NCI-H1436 treated with DMSO at 0.1 percent for 48 hours (cell line): ENCODE measurements at places on chromosomes 16 and 17.
A peak's percentile ranks its signal among the peaks of the same experiment; 100 is the strongest.

DNA sequence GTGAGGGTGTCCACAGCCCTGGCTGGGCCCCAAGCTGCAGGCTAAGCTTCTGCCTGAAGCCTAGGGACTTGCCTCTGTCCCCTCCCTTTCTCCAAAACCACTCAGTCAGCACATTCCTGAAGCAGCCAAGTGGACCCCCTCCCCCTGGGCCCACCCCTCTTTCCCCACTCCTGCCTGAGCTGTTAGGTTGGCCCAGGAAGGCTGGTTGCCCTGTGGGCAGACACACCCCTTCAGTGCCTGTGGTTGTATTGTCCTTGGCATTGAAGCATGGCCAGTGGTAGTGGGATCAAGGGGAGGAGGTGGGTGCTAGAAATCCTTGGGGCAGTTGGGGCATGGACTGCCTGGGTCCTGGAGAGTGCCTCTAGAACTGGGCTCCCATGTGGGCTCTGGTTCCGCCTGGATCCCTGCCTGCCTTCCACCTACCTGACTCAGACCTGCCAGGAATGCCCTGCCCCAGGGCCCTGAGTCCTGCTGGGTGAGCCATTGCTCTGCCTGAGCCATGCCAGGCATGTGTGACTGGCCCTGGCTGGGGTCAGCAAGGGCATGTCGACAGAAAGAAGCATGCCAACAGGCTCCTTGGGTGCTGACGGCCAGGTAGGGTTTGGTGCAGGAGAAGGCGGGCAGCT lies 2.1 kb downstream of the TRAF4 start:
- no peak for DNase-seq

DNA sequence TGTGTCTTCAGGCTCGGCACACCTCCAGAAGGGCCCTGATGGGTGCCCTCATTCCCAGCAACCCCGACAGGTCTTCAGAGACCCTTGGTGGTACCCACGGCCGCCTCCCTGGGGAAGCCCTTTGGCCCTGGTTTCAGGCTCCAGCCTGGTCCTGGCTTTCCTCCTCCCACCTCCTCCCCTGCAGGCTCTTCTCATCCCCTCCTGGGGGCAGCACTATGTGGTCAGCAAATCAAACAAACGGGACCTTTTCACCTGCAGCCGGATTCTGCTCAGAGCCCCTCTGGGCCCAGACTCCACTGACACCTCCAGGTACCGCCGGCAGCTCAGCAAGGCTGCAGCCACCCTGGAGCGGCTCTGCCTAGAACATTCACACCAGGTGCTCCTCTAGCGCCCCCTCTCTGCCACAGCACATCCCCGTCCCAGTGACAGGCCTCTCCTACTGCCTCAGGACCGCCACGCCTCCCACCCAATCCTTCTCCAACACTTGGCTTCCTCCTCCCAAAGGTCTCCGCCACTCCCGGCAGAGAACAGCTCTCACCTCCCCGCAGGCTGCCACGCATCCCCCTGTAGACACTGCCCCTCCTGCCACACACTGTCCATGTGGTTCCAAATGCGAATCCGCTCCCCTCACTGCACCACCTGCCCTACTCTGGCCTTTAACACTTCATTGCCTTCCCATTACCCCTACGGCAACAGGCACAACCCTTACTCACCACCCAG lies 12.0 kb downstream of the CORO7 start:
- DNase-seq: no peak

- no peak for DNase-seq
Observed at GRCh38 chr16:57992084-57992483, 8.4 kb downstream of the ZNF319 start.

DNA sequence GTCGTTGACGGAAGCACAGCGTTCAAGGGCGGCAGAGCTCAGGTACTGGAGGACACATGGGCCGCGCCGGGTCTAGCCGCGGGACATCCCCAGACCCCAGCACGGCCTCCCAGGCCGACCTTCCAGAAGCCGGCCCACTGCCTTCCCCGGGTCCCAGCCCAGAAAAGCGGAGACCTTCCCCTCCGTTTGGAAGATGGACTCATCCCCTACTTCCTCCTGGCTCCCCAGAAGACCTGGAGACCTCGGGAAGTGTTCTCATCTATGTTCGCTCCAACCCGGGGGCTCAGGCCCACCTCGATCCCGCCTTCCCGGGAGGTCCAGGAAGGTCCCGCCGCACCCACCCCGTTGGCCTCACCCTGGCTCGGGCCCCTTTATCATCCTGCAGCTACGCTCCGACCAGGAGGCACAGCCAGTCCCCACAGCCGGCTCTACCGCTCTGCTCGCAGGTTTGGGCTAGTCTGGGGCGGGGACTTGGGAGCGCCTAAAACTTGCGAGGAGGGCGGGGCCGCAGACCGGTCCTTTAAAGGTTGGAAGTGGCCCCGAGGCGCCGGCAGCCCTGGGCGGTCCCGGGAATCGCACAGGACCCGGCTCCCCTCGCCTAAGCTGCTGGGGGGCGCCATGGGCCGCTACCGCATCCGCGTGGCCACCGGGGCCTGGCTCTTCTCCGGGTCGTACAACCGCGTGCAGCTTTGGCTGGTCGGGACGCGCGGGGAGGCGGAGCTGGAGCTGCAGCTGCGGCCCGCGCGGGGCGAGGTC lies at the start of gene ALOX12:
Gene ALOX12, plus strand, starts transcription at position 550 of the 756 bp plus-strand sequence. Its CDS starts 69 bp downstream, at position 619.
- DNase-seq: no peak

- no peak for DNase-seq
Observed at GRCh38 chr16:67529582-67530012, 968 bp downstream of the RIPOR1 start.

DNA sequence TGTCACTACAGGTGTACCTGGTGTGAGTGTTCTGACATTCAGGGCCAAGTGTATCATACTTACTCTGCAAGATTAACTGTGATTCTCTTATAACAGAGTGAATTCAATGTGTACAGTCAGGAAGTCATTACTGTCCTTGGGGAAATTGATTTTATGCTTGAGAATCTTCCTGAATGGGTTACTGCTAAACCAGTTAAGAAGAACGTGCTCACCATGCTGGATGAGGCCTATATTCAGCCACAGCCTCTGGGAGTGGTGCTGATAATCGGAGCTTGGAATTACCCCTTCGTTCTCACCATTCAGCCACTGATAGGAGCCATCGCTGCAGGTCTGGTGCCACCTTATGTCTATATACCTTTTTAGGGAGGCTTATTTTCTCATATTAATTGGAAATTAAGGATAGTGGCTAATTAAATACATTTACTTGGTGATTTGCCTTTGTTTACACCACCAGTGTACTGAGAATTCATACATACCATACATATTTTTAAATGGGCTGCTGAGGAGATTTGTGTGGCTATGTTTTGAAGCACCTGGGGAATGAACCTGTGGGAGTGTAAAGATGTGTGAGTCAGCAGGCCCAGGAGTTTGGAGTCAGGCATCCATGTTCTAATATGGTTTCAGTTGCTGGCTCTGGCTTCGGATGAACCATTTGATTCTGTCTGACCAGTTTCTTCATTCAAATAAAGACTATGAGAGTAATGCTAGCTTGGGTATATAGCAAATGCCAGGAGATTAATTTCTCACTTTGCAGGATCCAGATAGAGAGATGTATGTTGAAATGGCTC lies 3.1 kb downstream of the ALDH3A2 start:
- DNase-seq: no peak

GRCh38 chr16:87780385-87780989 lies 14.7 kb upstream of the KLHDC4 start:
- DNase-seq: peak; percentile 48

DNA sequence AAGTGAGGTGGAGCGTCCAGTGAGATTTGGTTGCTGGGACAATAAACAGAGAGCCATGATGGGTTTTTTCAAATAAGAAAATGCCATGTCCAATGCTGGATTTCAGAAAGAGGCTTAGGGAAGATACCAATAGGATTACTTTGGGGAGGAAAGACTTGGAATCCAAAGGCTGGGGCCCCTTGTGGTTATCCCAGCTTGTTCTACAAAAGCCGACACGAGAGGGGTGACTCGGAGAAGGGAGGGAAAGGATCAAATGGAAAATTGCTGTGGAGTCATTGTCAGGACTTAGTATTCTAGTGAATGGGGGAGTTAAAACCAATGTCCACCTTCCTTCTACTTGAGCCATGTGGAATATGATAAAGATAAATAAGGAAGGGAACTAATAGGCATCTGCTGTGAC lies 305.5 kb downstream of the SOX9 start:
- DNase-seq: no peak

- DNase-seq: no peak
Observed at GRCh38 chr17:199806-200545, 18.5 kb upstream of the DOC2B start.

DNA sequence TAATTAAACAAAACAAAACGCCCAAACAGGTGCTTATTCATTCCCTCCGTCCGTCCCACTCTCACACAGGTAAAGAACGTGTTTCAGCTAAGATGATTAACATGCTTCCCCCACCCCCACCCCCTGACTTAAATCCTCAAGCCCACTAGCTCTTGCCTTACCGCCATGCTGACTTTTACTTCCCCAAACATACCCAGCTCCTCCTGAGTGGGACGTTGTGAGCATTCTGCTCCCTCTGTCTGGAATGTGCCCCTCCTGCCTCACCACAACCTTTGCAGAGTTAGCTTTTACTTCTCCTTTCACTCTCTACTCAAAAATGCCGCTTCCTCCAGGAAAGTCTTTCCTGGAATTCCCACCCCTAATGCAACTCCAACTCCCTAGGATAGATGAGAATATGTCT lies 774.0 kb upstream of the RBFOX1 start:
- no peak for DNase-seq

DNA sequence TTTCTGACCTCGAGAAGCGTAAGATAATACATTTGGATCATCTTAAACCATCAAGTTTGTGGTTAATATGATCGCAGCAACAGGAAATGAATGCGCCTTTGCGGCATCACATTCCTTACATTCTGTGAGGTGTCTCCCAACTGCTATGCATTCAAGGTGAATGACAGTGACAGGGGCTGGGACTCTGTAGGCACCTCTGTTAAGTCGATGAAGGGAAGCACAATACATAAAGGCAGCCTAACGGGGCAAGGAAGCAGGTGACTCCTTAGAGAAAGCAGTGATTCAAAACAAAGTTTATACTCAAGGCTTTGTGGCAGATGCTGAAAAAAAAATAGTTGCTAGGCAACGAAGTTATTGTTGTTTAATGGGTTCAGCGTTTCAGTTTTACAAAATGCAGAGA lies 21.6 kb upstream of the EVPL start:
- no peak for DNase-seq

DNA sequence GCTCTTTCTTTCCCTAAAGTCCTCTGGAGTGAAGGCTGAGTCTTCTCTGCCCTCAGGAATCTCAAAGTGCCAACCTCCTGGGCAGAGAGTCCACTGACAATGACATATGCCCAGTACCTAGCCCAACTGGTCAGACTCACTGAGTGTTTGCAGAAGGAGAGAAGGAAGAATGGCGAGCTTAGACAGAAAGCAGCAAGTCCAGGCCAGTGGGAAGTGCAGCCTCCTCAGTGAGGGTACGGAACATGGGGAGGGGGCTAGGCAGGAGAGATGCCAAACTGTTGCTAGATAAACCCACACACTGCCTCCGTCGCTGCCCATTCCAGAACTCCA lies 678 bp downstream of the EXOC7 start:
- no peak for DNase-seq

DNA sequence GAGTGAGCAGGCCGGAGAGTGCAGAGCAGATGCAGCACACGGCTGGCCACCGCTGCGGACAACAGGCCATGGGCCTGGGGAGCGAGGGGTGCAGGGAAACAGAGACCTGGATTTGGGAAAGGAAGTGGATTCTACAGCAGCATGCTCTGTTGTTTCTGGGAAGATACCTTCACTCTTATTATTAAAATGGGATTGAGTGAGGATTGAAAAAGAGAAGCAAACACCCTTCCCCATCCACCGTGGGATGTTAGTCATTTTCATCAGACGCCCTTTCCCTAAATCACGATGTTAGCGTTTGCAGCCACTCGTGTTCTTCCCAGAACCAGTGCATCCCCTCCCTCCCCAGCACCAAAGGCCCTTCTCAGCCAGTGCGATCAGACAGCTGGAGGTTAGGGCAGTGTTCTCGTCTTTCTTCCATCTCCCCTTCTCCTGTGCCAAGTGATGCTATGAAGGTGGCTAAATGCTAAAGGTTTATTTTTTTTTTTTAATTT lies 196.5 kb upstream of the CHMP6 start:
- DNase-seq: no peak
